ENCODE measurements at places on chromosomes 1 and 21.

GRCh38 chr1:172561252-172561651 lies 28.3 kb downstream of the SUCO start:
- no peak for DNase-seq

DNA sequence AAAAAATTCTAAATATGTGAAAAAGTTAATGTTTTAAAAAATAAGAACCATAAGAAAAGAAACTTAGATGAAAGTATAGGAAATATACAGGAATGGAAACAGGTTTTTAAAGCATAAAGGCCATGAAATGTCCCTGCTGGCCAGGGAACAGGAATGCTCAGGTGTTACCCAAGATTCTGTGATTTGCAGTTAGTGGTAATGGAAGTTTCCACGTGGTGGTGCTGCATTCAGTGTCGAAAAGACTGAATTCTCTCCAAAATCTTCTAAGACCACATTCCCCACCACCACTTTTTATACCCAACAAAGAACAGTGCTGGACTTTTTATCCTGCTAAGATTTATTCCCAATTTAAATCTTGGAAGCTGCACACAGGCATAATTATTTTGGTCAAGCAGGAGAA lies 126.2 kb downstream of the PRRX1 start:
- no peak for DNase-seq

- DNase-seq, result no peak
These were observed 339.7 kb upstream of the B3GALT2 start for GRCh38 chr1:193525917-193526710.

DNA sequence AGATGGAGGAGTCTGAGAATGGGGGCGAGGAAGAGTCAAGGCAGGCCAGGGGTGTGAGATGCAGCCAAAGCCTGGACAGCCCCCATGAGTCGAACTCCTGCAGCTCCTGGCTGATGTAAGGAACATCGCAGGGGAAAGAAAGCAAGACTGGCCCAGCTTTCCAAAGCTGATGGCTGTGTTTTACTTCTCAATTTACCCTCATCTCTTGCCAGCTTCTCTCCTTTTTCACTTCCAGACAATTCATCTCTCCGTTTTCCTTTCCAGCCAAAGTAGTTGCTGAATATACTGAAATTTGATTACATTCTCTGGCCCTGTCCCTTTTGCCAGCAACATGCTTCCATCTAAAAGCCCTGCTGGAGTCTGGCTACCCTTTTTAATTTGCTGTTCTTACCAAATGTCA lies 40.0 kb upstream of the UBE2U start:
- DNase-seq, result no peak

GRCh38 chr1:74399249-74399648 lies 113.2 kb downstream of the LRRC53 start:
- DNase-seq, result no peak

DNA sequence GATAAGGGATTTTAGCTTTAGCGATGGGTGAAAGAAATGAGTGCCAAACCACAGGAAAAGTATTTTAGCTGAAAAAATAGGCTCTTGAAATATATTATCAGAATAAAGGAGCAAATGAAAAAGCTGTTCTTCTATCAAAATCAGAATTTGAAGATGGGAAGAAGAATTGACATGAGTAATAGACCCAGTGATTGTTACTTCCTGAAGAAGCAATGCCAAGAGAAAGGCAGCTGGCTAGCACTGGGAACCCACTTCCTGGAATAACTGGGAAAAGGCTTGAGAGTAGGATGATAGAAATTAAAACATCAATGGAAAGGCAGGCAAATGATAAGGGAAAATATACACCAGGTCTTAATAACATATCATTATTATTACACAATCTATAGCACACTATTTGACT lies 29.9 kb upstream of the LYPLAL1 start:
- no peak for DNase-seq
